NCI-H1417 (cell line): ENCODE measurements at places on chromosomes 3 and 15.

DNA sequence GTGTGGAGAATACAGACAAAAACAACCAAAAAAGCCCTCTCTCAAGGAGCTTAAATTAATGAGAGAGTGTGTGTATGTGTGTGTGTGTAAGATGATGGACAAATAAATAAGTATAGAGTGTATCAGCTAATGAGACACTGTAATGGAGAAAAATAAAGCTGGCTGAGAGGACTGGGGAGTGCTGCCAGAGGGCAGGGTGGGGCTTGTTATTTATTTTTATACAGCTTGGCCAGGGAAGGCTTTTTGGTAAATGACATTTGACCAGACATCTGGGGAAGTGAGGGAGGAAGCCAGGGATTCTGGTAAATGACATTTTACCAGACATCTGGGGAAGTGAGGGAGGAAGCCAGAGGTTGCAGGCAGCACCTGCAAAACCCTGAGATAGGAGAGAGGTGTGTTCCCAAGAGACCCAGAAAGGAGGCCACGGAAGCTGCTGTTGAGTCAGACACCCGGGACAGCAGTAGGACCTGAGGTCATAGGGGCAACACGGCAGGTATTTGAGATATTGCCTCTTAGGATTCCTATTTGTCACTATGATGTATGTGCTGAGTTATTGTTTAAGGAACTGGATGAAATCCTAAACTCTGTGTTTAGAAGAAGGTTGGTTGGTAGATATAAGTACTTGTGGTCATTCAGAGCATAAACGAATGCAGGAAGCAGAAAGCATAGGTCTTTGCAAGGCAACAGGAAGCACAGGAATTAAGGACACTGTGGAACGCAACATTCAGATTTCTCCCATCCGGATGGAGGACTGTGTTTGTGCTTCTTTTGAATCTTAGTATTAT lies 2.7 kb downstream of the SV2B start:
- DNase-seq, result peak; percentile 36

DNA sequence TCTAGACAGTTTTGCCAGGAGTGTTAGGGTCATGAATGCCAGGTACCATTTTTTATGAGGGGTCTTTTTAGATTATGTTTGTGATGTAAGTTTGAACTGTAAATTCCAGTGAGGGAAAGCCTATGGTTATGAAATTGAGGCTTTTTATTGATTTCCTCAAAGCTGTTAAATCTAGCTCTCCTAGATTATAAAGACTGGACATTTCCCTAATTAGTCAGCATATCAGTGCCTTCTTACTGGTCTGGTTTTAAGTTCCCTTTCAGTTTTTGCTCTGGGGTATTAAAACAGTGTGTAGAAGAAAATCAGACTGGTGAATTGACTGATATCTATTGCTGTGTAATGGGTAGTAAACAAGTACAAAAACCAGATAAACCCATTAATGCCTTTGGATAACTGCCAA lies 39.2 kb downstream of the LRRC49 start:
- no peak for DNase-seq

DNA sequence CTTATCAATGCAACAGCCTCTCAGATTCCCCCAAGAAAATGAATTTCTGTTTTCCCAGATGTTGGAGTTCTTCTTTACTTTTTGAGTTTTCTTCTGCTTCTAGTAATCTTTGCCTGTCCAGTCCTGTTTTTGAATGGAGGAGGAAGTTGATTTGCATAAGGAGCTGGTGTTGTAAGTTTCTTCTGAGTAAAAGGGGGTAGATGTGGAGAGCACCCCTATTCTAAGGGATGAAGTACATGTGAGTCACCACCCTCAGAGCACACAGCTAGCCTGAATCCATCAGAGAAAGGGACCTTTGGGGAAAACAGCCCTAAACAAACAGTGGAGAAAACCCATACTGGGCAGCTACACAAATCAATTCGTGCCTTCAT lies 34.5 kb downstream of the ACAA1 start:
- DNase-seq, result no peak

DNA sequence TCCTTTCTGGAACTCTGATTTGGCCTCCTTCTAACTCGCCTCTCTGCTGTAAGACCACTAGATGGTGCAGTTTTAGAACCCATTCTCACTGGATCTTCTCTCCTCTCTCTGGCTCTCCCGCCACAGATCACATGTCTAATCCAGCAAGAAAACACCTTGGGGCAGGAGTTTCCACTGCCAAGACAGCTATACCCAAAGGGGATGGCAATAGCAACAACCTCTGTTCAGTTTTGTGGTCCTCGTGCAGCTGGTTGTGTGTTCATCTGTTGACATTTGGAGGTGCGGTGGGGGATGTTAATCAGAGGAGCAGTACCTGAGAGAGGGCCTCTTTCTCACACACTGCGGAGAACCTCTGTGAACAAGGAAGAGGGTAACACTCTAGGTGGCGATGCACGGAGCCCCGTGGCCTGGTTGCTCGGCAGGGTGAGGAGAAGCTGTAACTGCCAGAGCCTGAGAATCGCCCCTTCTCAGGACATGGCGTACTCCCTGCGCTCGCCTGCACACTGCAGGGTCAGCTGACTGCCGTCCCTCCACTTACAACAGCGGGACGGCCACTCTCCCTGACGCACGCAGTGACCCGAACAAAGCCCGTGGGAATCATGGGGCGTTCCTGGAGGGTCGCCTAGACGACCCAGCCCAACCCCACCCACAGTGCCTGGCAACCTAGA lies at the start of gene TEX55:
Gene TEX55, plus strand, starts transcription at position 666 of the 668 bp plus-strand sequence. CDS start 25 bp downstream, outside the sequence.
- DNase-seq, result peak; percentile 91

GRCh38 chr15:34738002-34738401 lies 16.8 kb downstream of the GJD2 start:
- no peak for DNase-seq

DNA sequence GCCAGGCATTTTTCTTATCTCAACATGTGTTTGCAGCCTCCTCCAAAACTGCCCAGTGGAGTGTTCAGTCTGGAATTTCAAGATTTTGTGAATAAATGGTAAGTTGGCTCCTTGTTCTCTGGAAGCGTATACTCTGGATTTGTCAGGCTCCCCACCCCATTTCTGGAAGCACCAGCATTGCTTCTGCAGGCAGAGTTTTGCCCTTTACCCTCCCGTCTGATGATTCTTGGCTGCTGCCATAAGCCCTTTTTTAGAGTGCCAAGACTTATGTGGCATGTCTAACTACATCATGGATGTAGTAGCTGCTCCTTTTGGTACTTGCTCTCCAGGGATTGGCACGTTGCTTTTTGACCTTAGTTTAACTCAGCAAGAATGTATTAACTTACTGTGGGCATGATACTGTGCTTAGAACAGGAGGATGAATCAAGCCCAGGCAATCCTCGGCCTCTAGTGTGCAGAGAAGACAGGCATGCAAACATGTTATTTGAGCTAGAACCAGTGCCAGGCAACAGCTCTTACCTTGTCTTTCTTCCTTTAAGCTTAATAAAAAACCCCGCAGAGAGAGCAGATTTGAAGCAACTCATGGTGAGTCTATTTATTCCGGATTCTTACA lies 8.3 kb downstream of the SNAPC5 start:
- no peak for DNase-seq

- DNase-seq, result no peak
Measured at GRCh38 chr15:85672332-85673084, 122.2 kb downstream of the KLHL25 start.

- no peak for DNase-seq
Measured at GRCh38 chr3:54547051-54547450, 380.8 kb downstream of the LRTM1 start.

DNA sequence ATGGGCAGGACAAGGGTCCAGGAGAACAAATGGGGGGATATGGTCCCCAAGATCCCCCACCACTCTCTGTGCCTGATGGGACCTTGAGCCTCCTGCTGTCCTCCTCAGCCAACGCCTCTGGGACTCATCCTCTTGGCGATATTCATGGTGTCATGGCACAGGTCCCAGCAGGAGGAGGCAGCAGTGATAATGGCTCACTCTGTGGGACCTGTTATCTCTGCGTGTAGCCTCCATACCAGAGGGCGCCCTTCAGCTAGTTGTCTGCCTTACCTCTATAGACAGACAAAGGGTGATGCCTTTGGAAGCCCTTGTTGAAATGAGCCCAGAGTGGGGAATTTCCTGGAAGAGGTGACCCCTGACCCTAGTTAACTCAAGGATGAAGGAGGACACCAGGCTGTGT lies 7.4 kb downstream of the ZBTB47 start:
- no peak for DNase-seq

DNA sequence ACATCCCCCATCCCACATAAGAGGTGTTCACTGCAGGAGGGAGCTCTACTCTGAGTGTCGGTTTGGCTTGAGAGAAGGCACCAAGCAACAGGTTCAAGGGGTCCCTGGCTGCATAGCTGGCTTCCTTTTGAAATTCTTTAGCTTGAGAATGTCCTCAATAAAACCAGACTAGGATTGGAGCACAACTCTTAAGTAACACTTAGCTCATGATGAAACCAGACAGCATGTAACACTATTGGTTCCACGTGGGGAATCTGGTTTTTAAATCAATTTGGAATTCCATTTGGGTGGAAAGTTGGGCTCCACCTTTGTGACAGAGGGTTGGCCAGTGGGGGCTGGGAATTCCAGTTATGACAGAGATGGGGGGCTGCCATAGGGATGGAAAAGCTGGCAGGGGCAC lies 281.2 kb downstream of the TLE3 start:
- DNase-seq, result no peak

GRCh38 chr3:158735296-158736033 lies 3.2 kb upstream of the RARRES1 start:
- no peak for DNase-seq

DNA sequence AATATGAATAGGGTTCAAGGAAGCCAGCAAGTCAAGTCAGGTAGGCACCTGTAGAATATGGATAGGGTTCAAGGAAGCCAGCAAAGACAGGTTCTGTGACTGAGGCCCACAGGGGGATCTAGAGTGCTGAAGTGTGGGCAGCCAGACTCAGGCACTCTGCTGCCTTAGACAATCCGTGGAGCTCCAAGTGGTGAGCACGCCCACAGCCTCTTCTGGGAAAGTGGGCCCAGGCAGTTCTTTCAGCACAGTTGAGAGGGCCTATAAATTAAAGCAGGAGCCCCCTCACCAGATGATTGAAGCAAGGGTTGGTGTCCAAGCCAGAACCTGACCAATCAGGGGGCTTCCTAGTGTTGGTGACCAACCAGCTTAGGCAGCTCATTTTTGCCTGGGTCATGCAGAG lies 51.0 kb downstream of the ANP32A start:
- DNase-seq, result no peak

GRCh38 chr3:8709801-8710507 lies 23.6 kb upstream of the CAV3 start:
- peak; percentile 40 for DNase-seq

DNA sequence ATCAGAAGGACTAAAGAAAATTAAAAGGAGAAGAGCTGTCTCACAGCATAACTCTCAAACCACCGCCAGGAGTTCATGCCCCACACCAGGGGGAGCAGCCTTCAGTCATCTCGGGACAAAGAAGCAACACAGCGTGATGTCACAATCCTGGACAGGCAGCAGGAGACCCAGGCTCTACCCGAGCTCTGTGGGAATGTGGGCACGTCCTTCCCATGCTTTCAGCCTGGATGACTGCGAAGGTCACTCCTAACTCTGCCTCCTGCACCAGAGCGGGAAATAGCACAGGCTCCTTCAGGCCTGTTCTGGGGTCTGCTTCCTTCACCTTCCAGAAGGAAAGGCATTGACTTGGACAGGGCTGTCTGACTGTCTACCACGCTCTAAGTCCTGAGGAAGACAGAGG lies 31.3 kb downstream of the NOX5 start:
- no peak for DNase-seq

DNA sequence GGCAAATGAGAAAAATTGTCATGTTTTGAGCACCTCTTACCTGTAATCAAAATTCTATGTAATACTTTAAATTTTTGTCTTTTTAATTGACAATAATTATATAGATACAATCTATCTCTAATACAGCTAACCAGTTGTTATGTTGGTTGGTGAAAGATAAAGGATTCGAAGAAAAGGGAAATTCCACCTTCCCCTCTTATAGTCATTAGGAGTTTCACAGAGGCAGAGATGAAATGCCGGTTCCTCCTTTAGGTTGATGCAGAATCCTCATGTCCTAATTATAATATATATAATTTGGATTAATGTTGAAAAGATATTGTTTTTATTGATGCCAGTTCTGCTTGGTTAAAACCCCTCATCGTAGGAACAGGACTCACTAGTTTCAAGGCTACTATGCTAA lies 67.1 kb downstream of the LRCH3 start:
- DNase-seq, result no peak

DNA sequence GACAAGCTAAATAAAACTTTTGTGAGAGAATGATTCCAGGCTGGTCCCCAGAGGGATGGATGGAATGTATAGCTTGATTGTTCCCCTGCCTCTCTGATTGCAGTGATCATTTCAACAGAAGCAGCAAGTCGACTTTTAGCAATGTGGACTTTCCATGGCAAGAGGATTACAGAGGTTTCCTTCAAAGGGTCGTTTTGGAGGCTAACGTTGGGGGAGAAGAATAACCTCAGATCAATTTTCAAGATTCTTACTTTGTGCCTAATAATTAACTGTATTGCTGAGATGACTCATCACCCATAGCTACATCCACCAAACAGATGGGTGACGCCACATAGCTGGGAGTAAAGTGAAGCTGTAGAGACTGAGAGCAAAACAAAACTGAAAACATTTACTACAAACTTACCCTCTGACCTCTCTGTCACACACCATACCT lies 79.9 kb downstream of the GTPBP8 start:
- no peak for DNase-seq

DNA sequence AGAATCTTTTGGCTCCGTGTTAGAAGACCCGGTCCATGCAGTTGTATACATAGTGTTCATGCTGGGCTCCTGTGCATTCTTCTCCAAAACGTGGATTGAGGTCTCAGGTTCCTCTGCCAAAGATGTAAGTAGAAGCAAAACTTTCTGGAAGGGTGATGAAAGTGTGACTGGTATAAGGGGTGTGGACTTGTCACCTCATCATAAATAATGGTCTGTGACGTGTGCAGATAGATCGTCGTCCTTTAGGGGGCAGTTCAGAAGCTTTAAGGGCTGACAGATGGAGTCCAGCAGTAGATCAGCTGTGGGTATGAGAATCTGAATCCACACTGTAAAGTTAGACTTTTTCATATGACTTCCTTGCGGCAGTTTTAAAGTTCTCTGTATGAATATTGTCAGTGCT lies 15.3 kb downstream of the SEC61A1 start:
- no peak for DNase-seq

DNA sequence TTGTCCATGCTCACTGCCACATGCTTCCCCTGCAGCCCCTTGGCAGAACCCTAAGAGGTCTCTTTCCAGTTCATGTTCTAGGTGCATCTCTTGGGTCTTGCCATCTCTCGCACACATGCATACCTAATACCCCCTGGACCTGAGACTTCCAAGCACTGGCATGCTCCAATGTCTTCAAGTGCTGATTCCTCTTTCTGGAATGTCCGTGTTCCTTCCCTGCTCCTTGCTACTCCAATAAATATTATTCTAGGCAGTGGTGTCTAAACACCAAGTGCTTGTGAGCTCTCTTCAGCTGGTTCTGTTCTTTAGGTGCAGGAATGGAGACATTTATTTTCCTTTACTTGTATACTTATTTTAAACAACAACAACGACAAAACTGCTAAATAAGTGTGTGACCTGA lies 370.1 kb downstream of the LPP start:
- no peak for DNase-seq

DNA sequence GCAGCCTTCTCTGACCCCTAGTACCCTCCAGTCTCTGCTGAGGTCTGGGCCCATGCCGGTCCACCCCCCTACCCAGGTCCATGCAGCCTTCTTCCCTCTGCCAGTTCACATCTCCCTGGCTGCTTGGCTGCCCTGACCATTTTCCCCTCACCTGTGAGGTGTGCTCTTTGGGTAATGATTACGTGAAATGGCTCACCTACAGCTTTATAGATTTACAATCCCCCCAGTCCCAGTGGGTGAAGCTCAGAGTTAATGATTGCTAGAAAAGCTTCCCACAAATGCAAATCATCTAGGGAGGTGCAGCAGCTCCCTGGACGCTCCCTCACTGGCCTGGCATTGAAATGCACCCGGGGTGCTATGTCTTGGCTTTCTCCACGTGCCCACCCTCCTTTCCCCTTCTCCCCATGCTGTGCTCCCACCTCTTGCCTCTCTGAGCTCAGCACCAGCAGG lies 18.7 kb downstream of the PAQR5 start:
- DNase-seq, result no peak
